ENCODE measurements at places on chromosomes 5 and 9. TPM values are rescaled to one million over a fixed set of nuclear protein-coding genes. Genes with fewer than 3 reads are reported as not detected.

The EPB41L4B gene
- total RNA-seq = 42.6 TPM

- no peak for DNase-seq
These were observed 109.9 kb downstream of the RPS23 start for GRCh38 chr5:82168294-82168693.

GRCh38 chr9:23826120-23826629, at the start of gene ELAVL2:
TSS of gene ELAVL2 (minus strand) at chr9:23826240. CDS start at chr9:23762234, 64,006 bp downstream.
- DNase-seq = peak; percentile 78

DNA sequence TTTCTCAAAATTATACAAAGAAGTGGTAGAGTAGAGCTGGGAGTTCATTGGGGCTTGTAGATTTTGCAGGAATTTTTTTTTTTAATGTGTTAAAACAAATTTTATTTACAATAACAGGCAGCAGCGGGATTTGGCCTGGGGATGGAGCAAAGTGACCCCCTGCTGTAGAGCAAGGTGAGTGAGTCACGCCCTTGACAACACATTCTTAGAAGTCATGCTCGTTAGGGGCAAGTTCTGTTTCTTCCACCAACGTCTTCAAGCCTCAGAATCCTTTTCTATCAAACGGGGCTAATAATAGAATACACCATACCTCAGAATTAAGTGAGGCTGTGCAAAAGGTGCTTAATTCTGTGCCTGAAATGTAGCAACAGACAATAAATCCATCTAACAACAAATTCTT, 1.1 kb upstream of the ANKDD1B start:
- no peak for DNase-seq

DNA sequence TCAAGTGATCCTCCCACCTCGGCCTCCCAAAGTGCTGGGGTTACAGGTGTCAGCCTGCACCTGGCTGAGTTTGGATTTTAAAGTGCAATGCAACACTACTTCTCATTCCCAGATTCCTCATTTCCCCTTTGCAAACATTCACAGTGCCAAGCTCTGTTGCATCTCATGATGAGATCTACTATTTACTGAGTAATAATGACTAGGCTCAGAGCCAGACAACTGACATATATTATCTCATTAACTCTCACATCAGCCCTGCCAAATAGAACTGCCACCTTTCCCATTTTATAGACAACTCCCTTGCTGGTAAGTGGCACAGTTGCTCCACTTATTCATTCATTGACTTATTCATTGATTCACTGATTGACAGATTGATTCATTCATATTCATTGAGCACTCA, 7.0 kb downstream of the PDE6A start:
- no peak for DNase-seq

GRCh38 chr9:19493174-19493811, 84.5 kb downstream of the ACER2 start:
- peak; percentile 41 for DNase-seq

The SLC25A2 gene
- 0.19 TPM for total RNA-seq

DNA sequence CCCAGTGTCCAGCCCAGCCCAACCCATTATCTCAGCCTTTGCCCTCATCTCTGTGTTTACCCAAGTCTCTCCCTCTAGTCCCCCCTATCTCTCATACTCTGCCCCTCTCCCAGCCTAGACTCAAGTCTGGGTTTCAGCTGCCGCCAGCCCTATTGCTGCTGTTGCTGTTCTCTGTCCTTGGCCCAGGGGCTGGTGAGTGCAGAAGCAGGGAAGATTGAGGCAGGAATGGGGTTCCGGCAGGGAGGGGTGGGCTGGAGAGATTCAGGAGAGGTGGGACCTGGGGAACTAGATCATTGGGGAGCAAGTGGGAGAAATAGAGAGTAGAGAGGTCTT, 702 bp downstream of the TMEM8B start:
- DNase-seq = no peak

- DNase-seq = no peak
These were observed 178.5 kb downstream of the OLFM1 start for GRCh38 chr9:135265931-135266330.

DNA sequence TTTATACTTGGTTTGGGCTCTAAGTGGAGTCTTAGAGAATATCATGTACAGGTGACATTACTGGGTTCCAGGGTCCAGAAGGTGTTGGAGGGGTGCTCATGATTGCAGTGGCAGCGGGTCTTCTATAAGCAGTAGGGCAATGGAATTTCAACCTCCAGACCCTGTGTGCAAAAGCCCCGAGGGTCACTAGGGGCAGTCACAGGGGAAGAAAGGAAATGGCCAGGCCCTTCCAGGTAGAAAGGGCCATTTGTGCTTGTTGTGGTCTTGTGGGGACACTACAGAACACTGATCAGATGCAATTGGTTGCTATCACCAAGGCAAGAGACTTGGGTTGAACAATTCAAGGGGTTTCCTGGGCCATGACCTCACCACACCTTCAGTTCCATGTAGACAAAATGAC, 283.4 kb downstream of the GADD45G start:
- no peak for DNase-seq

The TMEM252 gene
- total RNA-seq = not detected

The PCDHA11 gene
- not detected for total RNA-seq

- no peak for DNase-seq
These were observed 5.2 kb downstream of the IL13 start for GRCh38 chr5:132662925-132663770.

- DNase-seq = no peak
These were observed 173.9 kb downstream of the AOPEP start for GRCh38 chr9:94900222-94901018.

- no peak for DNase-seq
These were observed 39.9 kb downstream of the NEURL1B start for GRCh38 chr5:172680921-172681320.

- DNase-seq = no peak
These were observed 183.6 kb downstream of the NSG2 start for GRCh38 chr5:174229068-174229467.
